ENCODE measurements at places on chromosomes 11 and 22.

GRCh38 chr11:37504060-37504611 is 906.1 kb upstream of the RAG2 start:
- peak; percentile 3 for DNase-seq

DNA sequence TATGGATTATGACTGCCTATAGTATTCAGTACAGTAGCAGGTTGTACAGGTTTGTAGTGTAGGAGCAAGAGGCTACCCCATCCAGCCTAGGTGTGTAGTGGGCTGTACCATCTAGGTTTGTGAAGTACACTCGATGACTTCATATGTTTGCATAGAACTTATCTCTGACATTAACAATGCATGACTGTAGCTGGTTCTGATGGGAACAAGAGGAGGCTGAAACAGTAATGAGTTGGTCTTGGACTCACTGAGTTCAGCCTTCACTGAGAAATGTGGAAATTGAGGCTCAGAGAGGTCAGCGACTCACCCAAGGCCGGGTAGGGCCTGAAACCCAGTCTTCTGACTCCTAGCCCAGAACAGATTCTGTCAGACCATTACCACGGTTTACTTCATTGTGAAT is 13.0 kb downstream of the MYO7A start:
- peak; percentile 47 for DNase-seq

DNA sequence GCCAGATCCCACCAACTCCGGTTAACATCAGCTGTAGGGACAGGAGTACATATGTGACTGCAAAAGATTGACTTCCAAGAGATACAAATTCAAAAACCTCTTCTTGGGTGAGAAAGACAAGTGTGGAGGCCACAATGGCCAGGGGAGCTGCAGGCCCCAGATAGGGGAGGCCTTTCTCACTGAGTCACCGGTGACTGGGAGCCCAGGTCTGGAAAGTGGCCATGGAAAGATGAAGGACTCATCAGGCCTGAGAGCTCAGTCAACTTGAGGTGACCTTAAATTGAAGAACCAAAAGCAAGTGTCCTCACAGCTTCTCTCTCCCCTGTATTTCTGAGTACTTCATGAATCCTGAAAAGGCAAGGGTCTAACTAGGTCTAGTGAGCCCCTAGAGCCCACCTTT is 90.4 kb upstream of the CLPB start:
- DNase-seq = peak; percentile 47

DNA sequence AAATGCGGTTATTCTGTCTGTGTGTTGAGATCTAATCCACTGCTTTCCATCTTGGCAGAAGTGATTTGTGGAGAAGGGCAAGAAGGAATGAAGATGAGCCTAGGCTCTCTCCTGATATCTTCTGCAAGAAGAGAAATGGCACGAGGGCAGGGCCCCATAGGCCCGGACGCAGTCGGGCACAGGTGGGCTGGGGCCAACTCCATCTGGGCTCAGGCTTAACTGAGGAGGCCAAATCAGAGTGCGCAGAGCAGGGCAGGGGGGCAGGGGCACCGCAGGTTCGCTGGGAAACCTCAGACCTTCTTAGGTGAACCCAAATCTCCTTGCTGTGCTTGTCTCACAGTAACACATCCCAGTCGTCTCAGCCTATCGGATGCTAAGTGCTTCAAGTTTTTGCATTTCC is 32.8 kb upstream of the BID start:
- no peak for DNase-seq

GRCh38 chr22:41989246-41989645 is 9.3 kb upstream of the WBP2NL start:
- DNase-seq = no peak

- peak; percentile 7 for DNase-seq
Measured at GRCh38 chr22:20319041-20319744, 667 bp downstream of the DGCR6L start.

DNA sequence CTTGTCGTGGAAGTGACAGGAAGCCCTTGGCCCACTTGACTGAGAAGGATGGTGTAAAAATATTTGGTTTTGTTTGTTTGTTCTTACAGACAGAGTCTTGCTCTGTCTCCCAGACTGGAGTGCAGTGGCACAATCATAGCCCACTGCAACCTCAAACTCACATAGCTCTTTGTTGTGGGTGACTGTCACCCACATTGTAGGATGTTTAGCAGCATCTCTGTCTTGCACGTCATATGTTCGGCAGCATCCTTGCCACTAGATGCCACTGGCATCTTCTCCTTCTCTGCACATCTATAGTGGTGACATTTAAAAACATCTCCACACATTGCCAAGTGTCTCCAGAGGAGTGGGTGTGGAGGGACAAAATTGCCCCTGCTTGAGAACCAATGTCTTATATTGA is 56.8 kb downstream of the PRR5L start:
- DNase-seq = no peak

DNA sequence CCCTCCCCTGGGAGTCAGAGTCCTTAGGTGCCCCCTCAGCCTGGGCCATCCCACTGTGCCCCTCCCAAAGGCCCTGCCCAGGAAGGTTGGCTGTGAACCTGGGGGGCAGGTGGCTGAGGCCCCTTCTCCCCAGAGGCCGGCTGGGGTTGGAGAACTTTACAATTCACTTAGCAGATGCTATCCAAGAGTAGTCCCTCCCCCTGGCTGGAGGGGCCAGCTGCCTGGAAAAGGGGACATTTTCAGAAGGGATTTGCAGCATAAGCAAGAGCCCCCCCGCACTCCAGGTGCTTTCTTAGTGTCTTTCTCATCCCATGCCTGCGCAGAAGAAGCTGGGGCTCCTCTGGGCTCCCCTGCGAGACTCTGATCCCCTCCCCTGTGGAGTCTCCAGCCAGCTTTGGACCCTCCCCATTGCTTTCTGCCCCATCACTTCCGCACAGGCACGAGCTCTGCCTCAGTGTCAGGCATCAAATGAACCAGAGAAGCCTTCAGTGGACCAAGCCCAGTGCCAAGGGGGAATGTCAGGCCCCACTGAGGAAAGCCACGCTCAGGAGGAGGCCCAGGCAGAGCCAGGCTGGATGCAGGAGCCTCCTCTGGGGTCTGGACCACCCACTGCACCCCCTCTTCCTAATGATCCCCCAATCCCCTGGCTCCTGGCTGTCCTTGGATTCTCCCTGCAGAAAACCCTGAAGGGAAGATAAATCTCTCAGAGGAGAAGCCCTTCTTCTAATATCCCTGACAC is 3.7 kb downstream of the SSTR3 start:
- DNase-seq = no peak

DNA sequence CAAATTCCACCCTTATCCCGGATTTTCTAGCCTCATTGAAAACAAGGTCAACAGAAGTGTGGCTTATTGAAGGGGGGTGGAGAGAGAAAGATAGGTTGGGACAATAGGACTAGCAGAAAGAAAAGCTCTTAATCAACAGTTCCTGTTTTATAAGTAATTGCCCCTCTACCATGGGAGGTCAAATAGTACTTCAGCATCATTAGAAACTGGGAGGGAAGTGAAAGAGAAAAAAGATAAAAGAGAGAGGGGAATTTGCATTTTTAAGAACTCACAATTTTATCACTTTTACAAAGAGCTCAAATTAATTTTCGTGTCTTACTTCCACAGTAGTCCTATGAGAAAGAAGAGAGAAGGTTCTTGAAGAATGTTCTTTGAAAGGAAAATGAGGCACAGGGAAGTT is 89.2 kb downstream of the AMOTL1 start:
- no peak for DNase-seq

- no peak for DNase-seq
Measured at GRCh38 chr11:85893395-85893794, 38.2 kb downstream of the CCDC83 start.

GRCh38 chr11:78244546-78245255 is 56.0 kb downstream of the USP35 start:
- DNase-seq = no peak

DNA sequence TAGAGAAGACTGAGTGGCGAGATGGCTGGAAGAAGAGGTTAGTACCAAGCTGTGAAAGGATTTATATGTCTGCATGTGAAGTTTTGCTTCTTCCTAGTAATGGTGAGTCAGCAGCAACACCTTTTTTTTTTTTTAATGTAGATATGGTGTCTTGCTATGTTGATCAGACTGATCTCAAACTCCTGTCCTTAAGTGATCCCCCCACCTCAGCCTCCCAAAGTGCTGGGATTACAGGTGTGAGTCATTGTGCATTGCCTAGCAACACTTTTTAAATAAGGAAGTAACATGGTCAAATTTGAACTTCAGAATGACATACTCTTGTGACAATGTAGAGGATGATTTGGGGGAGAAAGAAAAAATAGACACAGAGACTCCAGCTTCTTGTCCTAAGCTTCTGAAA is 6.5 kb upstream of the CSTPP1 start:
- peak; percentile 43 for DNase-seq

GRCh38 chr22:22089459-22090308 is 107.1 kb upstream of the TOP3B start:
- no peak for DNase-seq

DNA sequence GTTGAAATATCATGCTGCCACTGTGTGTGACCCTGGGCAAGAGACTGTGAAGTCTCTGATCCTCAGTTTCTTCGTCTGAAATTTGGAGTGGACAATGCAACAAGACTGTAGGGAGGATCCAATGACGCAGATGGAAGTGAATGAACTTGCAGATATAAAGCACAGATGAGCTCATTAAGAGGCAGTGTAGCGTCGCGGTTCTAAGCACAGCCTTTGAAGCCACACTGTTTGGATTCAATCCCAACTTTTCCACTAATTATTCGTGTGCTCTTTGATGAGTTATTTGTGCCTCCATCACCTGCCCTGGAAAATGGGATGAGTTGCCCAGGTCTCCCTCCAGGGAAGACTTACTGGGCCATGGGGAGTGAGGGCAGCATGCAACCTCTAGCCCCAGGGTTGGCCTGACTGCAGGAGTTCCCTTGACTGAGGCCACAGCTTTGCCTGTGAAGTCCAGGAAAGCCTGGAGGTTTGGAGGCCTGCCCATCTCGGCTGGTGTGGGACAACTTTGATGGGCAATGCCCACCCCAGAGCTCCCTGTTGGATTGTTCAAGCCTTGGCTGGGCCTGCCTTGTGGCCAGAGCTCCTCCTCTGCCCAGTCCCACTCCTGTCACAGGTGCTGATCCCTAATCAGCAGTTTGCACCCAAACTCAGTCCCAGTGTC is 266.0 kb upstream of the B3GAT1 start:
- no peak for DNase-seq

- peak; percentile 68 for DNase-seq
Measured at GRCh38 chr11:68269414-68270081, 2.2 kb downstream of the C11orf24 start.

DNA sequence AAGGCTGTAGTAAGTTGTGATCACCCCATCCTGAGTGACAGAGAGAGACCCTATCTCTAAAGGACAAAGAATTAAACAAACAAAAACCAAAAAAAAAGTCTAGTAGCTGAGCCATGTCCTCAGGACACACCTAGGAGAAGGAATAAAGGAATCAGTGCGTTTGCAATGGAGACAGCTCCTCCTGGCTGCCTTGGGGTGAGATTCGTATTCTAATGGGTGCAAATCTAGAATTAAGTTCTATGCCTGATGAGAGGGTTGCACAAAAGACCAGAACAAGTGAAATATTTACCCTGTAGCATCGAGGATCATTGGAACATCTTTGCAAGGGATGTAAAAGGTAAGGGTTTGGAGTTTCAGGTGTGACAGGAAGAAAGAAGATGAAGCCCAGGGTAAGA is 70.3 kb upstream of the BMAL1 start:
- no peak for DNase-seq

DNA sequence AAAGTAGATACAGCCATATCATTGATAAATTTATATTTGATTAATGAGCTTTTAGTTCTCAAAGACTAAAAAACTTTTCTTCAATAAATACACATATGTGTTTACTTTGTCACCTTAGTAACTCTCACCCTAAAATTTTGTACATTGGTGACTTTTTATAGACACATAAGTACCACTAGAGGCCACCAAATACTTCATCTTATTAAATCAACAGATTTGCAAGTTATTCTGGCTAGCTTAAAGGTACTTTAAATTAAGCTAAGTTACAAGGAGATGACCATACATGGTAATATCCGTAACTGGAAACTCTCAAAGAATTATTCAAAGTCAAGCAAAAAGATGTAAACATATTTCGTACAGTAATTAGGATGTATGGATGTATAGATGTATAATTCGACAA is 112.2 kb downstream of the SBF2 start:
- DNase-seq = peak; percentile 81

DNA sequence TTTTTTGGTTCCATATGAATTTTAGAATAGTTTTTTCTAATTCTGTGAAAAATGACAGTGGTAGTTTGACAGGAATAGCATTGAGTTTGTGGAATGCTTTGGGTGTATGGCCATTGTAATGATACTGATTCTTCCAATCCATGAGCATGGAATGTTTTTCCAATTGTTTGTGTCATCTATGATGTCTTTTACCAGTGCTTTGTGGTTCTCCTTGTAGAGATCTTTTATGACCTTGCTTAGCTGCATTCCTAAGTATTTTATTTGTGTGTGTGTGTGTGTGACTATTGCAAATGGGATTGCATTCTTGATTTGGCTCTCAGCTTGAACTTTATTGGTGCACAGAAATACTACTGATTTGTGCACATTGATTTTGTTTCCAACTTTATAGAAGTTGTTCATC is 3.0 kb upstream of the CSF2RB start:
- no peak for DNase-seq

GRCh38 chr11:2300936-2301630 is 635 bp downstream of the C11orf21 start:
- no peak for DNase-seq

GRCh38 chr11:76073724-76074123 is 132.6 kb downstream of the WNT11 start:
- DNase-seq = peak; percentile 42

GRCh38 chr11:111512296-111513239 is at the start of gene BTG4:
TSS of gene BTG4 (minus strand) at chr11:111512386. CDS start at chr11:111498776, 13,610 bp downstream.
- DNase-seq = no peak

- DNase-seq = no peak
Measured at GRCh38 chr22:20203142-20203551, 52.3 kb upstream of the CCDC188 start.

DNA sequence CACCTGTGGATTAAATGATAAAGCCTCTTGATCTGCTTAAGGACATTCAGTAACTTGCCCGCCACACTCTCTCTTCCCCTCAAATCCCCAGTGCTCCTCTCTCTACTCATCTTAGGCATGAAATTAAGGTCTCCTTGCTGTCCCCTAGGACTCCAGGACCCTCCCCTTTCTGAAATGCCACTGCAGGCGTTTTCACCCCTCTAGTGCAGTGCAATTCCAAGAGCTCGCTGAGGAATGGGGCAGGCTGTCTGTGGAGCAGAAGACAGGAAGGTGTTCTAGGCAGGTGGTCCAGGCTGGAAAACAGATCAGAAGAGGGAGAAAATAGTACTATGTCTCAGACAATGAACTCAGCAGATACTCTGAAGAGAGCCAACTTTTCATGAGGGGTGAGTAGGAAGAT is 55.8 kb upstream of the ARHGAP42 start:
- DNase-seq = no peak
